ENCODE measurements at places on chromosomes 4 and X.

DNA sequence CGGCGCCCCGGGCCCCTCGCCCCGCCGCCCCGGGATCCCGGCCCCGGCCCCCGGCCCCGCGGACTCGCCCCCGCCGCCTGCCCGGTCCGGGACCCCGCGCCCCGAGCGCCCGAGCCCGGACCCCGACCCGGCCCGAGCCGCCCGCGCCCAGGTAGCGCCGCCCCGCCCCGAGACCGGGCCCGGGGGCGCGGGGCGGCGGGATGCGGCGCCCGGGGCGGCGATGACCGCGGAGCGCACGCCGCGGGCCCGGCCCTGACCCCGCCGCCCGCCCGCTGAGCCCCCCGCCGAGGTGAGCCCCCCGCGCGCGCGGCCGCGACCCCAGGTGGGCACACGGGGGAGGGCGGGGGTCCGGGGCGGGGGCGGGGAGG, 224 bp downstream of the FGFRL1 start:
- no peak for DNase-seq

GRCh38 chr4:16859031-16859430, 39.4 kb downstream of the LDB2 start:
- no peak for DNase-seq

- no peak for DNase-seq
Measured at GRCh38 chrX:134999469-134999868, 8.7 kb downstream of the SMIM10 start.

DNA sequence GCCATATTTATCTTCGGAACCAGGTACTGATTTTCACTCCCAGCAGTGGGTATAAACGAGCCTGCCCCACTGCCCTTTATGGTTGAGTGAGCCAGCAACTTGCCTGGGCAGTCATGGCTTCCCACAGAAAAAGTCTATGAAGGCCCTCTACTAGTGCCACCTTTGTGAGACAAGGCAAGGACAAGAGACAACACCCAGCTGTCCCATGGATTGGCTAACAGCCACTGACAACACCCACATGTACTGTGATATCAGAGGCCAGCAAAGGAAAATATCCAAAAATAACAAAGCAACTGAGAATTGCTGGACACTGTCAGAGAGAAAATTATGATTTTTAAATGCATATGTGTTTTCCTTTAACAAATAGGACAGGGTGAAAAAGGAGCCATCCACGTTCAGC, 248.4 kb upstream of the TTC29 start:
- DNase-seq = no peak

DNA sequence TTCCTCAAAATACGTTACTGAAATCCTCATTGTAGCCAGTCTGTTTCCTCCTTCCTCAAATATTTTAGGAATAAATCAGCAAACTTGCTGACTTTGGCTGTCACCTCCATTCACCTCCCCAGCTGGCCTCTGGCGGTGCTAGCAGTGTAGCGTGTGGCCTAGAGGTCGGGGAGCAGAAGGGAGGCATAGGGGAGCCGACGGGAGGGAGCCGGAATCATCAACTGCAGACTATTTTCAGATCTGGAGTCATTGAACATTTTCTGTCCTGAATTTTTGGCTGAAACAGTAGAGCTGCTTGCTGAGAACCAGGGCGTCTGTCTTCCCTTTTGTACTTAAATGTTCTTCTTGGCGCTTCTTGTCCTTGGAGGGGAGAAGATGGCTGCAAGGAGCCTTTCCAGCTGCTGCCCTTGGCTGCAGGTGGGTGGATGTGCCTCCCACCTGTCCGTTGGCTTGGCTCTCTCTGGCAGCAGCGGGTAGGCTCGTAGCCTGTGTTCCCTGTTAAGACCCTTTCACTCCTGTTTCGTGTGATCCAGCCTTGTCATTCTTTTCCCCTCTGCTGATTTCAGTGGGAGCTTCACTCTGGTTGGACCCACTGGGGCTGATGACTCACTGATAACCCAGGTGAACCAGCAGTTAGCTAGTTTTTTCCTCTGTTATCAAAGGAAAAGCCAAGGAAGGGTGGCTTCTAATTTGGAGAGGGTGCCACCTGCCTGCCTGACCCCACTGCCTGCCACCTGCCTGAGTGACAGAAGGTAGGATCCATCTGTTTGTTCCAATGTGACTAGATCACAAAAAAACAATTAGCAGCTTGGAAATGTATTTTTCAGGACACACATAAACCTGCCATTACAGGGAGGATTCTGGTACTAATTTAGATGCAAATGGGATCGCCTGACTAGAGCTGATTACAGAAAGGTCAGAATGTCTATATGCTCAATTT, 135.9 kb downstream of the GATB start:
- no peak for DNase-seq

DNA sequence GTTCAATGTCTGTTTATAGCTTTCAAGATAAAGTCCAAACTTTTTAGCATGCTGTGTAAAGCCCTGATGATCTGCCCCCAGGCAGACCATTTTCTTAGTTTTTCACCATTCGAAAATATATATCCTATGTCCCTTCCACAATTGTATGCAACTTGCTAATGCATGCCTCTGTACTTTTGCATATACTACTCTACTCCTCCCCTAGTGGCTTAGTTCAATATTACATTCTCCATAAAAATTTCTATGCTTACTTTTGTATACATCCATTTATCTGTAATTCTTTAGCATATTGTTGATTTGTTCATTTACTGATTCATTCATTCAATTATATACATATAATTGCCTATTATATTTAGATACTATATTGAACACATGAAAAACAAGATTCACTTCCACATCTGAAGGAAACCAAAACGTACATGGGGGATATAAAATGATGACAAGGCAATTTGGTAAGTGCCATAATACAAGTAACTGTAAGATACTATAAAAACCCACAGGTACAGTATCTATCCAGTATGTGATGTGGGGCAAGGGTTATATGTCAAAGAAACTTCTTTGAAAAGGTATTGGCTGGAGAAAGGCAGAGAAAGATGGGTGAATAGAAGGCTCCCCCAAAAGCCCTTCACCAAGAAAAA, 902.5 kb downstream of the FAM133A start:
- no peak for DNase-seq

- no peak for DNase-seq
Measured at GRCh38 chr4:24108567-24108966, 218.7 kb upstream of the PPARGC1A start.

GRCh38 chr4:78645853-78646757, 94.5 kb downstream of the ANXA3 start:
- DNase-seq = peak; percentile 86

DNA sequence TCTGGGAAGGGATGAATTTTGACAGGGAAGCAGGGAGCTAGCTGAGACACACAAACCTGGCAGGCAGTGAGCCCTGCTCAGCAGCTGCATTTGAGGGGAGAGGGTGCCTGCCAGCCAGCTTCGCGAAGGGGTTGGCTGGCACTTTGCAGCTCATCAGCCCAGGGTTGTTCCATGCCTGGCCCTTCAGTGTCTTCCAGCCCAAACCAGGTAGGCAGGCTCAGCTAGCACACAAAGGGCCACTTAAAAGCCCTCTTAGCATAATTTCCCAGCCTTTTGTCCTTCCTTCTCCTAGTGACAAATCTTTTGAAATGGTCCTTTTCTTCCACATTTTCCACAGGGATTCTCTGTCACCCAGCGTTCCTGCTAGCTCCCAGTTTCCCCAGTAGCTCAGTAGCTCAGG, 4.3 kb upstream of the FRMPD3 start:
- no peak for DNase-seq

GRCh38 chr4:39961311-39961877, 16.3 kb downstream of the PDS5A start:
- DNase-seq = no peak

- DNase-seq = no peak
Measured at GRCh38 chr4:38164346-38164745, 204.1 kb downstream of the PTTG2 start.

GRCh38 chr4:26020083-26020668, 106.2 kb downstream of the SMIM20 start:
- no peak for DNase-seq

DNA sequence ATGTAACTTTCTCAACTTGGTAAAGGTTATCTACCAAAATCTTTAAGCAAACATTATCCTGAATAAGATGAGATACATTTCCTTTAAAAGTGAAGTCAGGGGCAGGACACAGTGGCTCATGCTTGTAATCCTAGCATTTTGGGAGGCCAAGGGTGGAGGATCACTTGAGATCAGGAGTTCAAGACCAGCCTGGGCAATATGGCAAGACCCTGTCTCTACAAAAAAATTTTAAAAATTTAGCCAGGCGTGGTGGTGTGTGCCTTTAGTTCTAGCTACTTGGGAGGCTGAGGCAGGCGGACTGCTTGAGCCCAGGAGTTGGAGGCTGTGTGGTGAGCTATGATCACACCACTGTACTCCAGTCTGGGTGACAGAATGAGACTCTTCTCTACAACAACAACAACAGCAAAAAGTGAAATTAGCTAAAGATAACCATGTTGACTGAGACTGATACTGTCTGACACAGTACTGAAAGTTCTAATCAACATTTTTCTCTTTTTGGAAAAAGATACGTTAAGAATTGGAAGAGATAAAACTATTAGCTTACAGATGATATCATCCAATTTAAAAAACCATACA, 4.9 kb downstream of the DCAF16 start:
- DNase-seq = no peak

- DNase-seq = no peak
Measured at GRCh38 chr4:8279321-8280157, 10.0 kb downstream of the HTRA3 start.

DNA sequence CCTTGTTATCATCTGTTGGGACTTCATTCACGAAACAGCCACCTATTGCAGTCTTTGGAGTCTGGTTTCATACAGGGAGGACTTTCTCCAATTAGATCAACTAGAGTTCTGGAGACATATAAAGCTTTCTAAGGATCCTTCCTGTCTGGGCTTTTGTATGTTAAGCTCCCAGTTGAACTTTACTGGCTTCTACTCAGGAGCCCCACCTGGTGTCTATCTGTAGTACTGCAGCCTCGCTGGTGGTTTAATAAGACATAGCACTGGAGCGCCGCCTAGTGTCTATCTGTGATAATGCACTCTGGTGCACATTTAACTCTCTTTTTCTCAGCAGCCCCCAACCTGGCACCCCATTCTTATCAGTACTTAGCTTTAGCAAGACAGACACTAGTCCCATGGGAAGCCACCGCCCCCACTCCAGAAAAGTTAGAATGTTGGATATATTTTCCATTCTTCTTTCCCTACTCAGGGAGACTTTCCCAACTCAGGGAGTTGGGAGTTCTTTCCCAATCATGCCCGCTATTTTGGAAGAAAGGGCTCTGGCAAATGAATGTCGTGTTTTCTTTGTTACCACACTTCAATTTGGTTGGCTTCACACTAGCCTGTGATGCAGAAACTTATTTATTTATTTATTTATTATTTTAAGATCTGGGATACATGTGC, 36.9 kb upstream of the SYTL4 start:
- peak; percentile 19 for DNase-seq

- no peak for DNase-seq
Measured at GRCh38 chrX:51459125-51459524, 37.3 kb downstream of the NUDT11 start.

GRCh38 chr4:84563002-84563401, 19.9 kb upstream of the CDS1 start:
- no peak for DNase-seq

DNA sequence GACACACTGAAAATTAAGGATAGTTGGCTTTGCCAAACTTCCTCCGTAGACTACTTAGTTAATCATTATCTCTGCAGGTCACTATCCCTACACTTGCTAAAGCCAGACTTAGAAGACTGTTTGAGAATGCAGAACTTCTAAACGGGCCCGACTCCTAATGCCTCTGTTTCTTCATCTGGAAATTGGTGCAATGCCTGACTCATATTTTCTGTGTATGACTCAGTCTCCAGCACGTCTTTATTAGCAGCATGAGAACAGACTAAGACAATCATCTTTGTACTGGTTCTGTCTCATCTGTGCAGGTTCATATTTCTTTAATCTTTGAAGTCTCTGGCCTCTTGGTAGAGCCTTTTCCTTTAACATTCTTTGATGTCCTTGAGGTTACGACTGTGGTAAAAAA, 411.9 kb upstream of the ACTRT1 start:
- DNase-seq = no peak

DNA sequence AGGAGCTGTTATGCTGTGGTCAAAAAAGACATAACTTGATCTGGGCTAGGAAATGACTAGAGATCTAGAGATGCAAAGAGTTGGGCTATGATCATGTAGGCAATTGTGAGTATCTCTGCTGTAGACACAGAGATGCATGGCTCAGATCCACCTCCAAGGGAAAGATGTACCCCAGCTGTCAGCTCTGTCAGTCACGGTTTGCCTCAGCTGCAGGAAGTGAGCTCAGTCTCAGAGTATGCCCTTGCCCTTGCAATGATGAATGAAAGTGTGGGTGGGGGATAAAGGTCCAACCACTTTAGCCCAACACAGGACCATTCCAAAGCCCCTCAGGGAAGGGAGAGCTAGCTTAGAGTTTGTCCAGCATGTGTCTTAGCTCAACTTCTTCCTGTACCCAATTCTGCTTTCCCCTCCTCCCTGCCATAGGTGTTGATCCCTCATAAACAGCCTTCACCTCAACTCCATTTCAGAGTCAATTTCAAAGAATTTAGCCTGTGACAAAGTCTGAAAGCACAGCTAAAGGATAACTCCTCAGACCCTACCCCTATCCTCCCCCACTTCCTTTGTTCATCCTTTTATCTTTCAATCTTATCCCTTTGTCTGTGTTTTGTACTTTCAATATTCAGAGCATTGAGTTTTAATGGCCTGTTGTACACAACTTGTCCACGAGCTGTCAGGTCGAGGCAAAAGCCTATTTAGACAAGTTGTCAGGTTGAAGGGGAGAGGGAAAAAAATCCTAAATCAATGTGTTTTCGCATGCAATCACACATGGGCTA, 90.6 kb downstream of the MID1IP1 start:
- DNase-seq = no peak

DNA sequence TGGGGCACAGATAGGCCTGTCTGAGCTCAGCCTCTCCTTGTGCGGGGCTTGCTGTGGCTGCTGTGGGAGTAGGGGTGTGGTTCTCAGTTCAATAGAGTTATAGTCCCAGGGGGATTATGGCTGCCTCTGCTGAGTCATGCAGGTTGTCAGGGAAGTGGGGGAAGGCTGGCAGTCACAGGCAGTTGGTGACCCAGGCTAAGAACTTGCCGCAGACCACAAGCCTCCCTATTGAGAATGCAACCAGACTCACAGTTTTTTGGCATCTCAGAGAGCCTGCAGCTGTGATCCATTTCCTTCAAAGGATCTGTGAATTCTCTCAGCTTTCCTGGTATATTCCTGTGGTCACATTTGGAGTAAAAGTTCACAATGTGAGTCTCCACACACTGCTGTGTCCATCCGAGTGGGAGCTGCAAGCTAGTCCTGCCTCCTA, 364.9 kb downstream of the ZNF674 start:
- DNase-seq = peak; percentile 79

- DNase-seq = no peak
Measured at GRCh38 chr4:152160225-152160800, 375.6 kb downstream of the FBXW7 start.

GRCh38 chr4:110988722-110989121, 365.8 kb upstream of the PITX2 start:
- DNase-seq = no peak

DNA sequence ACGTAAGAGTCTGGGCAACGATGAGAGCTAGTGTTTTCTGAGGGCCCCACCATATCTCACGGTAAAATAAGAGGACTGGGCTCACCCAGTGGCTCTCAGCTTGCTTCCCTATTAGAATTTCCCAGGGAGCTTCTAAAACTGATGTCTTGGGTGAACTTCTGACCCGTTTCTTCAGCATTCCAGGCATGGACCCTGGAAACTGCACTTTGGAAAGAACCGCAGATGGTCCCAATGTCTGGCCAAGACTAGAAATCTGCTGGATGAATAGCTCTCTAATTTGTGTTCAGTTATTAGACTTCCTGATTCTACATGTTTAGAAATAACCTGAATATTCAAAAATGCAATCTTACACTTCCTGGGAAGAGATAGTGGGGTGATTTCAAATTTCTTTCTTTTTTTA, 127.8 kb downstream of the ANOS1 start:
- no peak for DNase-seq

GRCh38 chr4:169682372-169683047, 62.1 kb downstream of the CLCN3 start:
- no peak for DNase-seq
